Skeletal muscle cell (primary cell): ENCODE measurements at places on chromosomes 7 and 10.
A peak's percentile ranks its signal among the peaks of the same experiment; 100 is the strongest.

DNA sequence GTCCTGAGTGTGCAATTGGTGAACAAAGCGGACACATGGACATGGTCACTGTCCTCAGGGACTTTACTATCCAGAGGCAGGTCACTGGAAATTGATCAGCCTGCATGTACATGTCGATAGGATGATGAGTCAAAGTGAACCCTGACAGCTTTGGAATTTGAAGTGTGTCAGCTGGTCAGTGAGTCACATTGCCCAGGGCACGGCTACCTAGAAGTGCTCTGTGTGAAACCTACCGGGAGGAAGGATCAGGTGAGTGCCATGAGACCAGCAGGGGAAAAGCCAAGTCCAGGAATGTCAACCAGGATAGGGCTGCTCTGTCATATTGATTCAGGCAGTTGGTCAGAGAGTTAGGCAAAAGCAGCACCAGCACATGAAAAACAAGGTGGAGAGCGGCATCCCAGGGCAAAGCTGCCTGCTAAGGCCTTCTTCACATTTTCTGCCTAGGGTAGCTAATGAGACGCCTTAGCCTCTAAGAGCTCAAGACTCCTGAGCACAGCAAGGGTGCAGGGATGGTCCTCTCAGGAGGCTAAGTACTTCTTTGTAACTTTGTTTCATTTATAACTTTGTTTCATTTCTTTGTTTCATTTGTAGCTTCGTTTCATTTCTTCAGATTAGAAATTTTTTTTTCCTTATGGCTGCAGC, 19.4 kb upstream of the PDCD4 start:
- DNase-seq, result no peak

GRCh38 chr7:108525327-108525984, 479 bp downstream of the PNPLA8 start:
- DNase-seq, result peak; percentile 75

DNA sequence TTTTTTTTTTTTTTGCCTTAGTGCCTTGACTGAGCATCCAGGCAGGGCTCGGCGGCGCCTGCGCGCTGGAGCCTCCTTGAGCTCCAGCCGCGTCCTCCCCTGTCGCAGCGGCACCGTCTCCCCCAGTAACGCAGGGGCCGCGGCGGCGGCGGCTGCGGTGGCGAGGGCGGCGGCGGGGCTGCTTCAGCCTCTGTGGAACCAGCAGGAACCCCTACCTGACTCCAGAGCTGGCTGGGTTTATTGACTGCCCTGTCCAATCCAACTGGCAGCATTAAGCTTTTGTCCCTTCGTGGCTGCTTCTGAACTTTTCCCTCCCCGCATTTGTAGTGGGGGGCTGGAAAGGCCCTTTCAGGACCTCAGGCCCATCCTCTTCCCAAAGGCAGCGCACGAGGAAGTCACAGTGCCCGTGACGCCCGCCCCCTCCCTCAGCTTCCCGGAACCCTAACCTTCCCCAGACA, at the start of gene GPR85:
Gene GPR85, minus strand, starts transcription at position 397 of the 458 bp plus-strand sequence. CDS start 2,106 bp downstream, outside the sequence.
- no peak for DNase-seq

GRCh38 chr10:10854725-10855124, 162.9 kb upstream of the CELF2 start:
- no peak for DNase-seq

GRCh38 chr7:31202801-31203200, 137.7 kb downstream of the NEUROD6 start:
- no peak for DNase-seq

DNA sequence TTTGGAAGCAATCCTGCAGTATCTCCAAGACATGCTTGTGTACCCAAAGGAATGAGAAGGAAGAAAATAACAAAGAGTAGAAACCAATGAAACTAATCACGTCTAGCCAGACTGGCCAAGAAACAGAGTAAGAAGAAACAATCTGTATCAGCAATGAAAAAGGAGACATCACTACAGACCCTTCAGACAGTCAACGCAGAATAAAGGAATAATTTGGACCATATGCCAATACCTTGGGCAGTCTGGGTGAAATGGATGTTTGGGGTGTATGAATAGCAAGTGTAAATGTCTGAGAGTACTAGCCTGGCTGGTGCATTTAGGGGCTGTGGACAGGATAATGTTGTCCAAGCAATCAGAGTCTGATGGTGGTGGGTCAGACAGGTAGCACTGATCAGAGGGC, 61.1 kb downstream of the SLC29A4 start:
- no peak for DNase-seq

GRCh38 chr10:74681917-74682627, 144.3 kb upstream of the KAT6B start:
- DNase-seq, result no peak

DNA sequence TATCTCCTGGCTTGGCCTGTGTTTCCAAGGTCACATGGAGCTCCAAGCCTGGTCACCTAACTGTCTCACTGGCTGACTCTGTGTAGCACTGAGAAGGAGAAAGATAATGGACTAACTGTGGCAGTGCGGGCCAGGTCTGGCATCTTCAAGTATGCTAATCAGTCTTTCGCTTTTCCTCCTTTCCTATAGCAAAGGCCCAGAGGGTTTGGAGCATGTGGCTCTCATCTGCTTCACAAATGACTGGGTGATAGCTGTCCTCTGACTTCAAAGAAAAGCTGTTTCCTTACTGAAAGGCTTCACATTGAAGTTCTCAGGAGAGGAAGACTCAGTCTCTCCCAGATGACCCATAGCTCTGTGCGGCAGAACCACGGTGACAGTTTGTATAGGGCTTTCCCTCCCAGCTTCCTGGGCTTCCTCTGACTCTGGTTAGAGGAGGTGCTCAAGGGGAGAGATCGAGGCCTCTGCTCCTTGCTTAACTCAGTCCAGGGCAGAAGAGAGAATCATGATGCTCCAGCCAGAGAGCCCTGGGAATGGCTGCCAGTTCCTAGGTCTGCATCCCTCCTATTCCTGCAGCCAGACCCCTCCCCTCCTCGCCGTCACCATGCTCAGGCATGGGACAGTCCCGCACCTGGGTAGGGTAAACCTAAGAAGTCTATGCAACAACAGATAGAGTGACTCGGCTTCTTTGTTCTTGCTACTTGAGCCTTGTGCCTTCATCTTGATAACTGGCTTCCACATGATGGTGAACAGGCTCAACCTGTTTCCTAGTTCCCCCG, 72.3 kb downstream of the CCDC71L start:
- no peak for DNase-seq

DNA sequence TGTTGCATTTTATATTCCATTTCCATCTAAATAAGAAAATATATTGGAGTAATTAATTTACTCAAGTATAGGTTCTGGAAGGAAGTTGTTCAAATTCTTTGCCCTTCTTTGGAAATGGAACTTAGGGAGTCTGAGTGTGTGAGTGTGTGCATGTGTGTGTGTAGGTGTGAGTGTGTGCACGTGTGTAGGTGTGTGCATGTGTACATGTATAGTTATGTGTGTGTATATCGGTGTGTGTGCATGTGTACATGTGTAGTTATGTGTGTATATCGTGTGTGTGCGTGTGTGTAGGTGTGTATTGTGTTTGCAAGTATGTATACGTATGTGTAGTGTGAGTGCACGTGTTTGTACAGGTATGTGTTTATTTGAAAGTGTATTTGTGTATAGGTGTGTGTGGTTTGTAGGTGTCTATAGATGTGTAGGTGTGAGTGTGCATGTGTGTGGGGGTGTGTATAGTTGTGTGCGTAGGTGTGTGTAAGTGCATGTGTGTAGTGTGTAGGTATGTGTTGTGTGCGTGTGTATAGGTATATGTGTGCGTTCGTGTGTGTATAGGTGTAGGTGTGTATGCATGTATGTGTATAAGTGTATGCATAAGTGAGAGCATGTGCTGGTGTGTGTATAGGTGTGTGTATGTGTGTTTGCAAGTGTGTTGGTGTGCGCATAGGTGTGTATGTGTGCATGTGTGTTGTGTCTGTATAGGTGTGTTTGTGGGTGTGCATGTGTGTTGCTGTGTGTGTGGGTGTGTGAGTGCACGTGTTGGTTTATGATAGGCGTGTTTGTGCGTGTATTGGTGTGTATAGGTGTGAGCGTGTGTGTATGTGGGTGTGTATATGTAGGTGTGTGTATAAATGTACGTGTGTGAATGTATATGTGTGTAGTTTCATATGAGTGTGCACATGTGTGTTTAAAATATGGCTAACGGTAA, 266.2 kb downstream of the CAMK1D start:
- no peak for DNase-seq

DNA sequence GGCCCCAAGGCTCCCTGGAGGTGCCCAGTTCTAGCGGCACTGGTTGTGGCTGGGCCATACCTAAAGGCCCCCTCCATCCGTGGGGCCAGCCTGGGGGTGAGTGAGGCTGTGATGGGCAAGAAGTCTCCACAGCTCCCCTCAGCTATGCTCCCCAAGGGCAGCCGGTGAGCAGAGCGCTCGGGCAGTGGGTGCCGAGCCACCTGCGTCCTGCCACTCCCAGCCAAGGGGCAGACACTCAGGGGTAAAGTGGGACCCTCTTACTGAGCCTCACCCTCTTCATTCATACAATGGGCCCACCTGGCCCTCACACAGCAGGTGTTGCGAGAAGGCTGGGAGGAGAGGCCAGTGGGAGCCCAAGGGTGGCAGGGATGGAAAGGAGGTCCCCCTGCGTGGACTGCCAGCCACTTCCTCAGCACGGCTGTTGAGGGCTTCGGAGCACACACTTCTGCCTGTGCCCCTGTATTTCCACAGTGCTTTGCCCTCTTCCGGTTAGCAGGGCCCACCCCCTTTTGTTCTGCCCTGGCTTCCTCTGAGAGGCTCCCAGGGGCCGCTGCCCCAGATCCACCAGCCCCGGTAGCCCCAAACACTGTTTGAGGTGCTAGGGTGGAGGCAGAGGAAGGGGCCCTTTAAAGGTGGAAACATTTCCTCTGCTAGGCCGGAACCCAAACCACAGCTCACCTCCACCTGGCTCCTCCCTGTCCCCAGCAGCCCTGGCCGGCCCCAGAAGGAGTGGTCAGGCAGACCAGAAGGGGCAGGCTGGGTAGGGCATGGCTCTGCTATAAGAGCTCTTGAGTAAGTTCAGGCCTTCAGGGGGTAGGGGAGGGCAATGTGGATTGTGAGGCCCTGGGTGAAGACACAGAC, 16.4 kb upstream of the C10orf105 start:
- no peak for DNase-seq

GRCh38 chr7:1103789-1104515, 16.0 kb downstream of the GPER1 start:
- no peak for DNase-seq

GRCh38 chr10:15254808-15255648, 86.5 kb upstream of the NMT2 start:
- no peak for DNase-seq

DNA sequence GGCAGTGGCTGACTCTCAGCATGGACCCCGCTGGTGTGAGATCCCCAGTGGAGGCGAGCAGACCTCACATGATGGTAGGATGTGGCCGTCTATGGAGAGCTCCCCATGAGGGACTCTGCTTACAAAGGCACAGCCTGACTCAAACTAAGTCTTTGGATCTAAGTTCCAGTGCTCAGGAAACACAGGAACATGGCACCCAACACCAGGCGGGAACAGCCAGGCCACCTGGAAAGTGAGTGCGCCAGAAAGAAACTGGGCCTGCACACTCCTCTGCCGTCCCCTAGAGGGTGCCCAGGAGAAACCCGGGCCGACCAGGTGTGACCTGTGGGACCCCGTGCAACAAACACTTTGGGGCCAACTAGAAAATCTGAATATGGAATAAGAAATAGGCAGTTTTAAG, 10.0 kb downstream of the PITRM1 start:
- no peak for DNase-seq

DNA sequence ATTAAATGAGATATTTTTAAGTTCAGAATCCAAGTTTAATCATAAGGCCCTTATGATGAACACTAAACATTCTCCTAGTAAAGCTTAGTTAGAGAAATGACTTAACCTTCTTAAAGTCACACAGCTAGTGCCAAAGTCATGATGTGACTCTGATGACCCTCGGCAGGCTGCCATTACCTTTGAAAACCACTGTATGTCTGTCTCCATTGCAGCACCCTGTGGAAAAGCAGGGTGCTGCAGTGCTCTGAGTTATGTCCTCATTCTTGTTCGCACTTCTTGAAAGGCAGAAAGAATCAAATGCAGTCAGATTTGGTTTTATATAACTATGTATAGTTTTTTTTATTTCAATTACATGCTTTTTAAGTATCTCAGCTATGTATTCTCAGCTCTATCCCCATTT, 105.0 kb downstream of the PHTF2 start:
- DNase-seq, result no peak

- no peak for DNase-seq
Observed at GRCh38 chr10:115456812-115457211, 363.6 kb downstream of the ATRNL1 start.
